NCI-H2081 treated with DMSO at 0.1 percent for 48 hours (cell line): ENCODE measurements at places on chromosomes 6 and 20.
A peak's percentile ranks its signal among the peaks of the same experiment; 100 is the strongest.

DNA sequence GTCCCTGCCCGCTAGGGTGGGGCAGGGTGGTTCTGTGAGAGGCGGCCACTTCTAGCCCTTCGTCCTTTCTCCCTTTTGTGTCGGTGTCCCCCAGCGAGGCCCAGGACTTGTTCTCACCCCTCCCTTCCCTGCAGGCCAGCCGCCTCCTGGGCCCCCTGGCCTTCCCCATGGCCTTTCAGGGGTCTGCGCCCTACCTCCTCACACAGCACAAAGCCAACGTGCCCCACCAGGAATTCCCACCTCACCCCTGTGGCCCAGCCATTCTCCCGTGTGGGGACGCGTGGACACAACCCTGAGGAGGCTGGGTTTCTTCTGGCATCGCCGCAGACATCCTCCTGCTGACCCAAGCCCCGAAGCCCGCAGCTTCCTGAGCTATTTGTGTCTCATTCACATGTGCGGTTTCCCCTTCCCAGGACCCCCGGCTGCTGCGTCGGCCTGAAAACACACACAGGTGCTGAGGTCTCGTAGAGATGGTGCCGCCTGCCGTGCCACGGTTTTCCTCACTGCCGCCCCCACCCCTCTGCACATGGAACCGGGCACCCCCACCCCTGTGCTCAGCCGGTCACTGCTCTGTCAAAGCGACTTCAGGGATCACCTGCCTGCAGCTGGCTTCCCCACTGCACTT lies 375.8 kb downstream of the CDH4 start:
- no peak for DNase-seq

DNA sequence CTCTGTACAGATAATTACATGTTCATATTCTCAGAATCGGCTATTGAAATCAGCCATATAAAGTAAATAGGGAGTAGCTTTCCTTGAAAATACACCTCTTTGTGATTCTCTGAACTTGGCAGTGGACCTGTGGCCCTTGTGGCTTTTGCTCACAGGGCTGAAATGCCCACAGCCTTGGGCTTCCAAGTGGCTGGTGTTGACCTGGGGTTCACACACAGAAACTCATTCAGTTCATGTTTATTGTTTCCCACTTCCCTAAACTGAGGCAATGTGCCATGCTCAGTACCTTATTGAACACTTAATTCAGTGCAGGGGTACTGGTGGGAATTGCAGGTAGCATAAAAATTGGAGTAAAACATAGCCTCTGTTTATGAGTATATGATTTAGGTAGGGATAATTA lies 19.1 kb upstream of the TULP4 start:
- DNase-seq: no peak

DNA sequence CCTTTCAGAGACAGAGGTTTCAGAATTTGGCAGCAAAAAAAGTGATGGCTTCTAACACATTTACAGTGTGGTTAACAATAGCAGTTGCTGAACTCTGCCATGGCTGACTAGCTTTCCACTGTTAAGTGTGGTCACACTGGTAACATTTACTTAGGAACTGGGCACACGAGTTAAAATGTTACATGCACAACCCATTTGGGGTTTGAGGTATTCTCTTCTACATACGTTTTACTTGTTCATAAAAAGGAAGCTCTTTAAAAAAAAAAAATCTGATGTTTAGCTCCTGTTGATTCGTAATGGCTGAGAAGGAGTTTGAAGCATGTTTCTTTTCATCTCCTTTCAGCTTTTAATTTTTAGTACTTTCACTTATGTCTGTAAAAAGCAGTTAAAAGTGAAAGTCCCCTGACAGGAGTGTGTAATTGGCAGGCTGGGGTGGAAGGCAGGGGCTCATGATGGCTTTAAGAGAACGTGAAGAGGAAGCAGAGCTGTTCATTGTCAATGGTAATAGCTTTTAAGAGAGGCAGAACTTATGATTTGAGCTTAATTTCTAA lies 245.9 kb downstream of the FARS2 start:
- no peak for DNase-seq

DNA sequence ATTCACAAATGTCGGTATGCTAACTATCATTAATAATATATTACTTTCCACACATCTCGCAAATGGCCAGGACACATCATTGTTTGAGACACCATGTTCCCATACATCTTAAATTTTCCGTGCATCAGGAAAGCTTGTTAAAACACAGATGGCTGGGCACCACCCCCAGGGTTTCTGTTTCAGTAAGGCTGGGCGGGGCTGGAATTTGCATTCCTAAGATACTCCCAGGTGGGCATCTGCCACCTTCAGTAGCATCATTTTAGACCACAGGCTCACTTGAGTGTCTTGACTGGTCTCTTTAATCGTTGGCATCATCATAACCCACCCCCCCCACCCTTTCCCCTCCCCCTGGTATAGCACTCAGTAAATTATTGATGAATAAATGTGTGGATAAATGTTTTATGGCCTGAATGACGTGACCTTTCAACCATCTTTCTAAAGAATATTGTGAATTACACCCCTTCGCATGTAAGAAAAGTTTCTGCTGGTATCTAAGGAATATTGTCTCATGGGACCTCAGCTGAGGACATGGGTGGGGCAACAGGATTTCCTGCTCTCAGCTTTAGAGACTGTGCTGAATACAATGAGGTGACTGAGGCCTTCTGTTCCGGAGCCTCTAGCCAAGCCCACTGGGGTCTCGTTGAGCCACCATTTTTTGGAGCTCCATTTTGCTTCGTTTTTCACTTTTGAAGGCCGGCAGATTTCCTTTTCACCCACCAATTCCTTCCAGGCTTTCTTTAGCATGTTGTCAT lies 124.1 kb upstream of the NEDD9 start:
- no peak for DNase-seq

- DNase-seq: no peak
Measured at GRCh38 chr6:43268782-43269272, 25.5 kb downstream of the TTBK1 start.

GRCh38 chr6:111747829-111748228 lies 125.4 kb downstream of the FYN start:
- DNase-seq: no peak

- no peak for DNase-seq
Measured at GRCh38 chr6:131129689-131130553, 5.3 kb upstream of the AKAP7 start.

- peak; percentile 13 for DNase-seq
Measured at GRCh38 chr6:170265655-170266054, 25.2 kb downstream of the DLL1 start.

GRCh38 chr6:155142168-155143028 lies 121.4 kb upstream of the CLDN20 start:
- DNase-seq: no peak

DNA sequence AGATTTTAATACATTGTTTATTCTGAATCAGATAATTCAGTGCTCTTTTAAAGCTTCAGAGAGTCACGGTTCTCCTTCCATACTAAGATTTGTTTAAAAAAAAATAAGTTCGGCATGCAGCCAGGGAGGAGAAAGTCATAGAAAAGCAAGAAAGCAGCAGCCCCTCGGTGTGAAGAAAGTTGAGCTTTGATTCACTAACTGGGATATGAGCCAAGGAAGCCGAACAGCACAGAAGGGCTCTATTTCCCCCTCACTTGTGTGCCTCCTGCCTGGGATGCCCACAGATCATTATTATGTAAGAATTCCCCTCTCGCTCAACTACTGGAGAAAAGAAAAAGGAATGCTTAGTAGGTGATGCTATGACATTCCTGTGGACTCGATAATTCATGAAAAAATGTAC lies 69.3 kb upstream of the SYNJ2 start:
- DNase-seq: no peak

DNA sequence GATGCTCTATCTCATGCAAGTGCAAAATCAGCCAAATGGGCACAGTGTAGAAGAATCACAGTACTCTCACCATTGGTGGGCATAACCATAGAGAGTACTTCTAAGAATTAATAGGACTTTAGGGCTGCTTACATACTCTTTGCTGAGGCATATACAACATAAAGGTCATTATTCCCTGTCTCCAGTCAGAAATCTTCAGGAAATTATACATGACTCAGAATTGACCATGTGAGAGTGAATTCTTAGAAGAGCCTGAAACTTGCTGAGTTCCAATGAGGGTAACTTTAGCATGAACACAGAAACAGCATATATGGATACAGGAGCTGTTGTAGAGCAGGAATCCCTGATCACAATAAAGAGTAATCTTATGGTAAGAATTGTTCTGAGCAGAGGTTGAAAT lies 498.7 kb downstream of the TENT5A start:
- DNase-seq: no peak

- DNase-seq: no peak
Measured at GRCh38 chr6:2030682-2031244, 214.6 kb downstream of the GMDS start.

DNA sequence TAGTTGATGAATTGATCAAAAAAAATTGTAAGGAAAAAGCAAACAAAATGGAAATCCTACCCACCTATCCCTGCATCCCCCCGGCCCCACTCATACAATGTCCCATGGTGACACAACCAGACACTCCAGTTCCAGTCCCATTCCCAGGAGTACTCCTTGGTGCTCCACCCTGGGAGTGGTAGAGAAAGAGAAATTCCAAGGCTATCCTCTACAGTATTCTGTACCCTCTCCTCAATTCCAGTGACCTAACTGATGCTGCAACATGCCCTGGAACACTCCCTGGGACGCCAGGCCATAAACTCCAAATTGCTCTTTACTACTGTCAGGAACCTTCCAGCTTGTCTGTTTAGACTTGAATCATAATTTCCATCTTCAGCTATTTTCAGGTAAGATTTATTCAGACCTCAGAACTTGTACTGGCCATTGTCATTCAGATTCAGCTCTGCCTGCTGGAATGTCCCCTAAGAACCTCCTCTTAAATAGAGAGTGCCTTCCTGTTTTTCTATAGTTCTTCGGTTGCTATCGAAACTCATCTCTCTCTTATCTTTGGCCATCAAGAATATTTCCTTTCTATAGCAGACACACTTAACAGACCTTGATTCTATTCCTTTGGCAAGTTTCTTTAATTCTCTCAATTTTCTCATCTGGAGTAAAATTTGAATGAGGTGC lies 8.7 kb downstream of the GPX6 start:
- DNase-seq: no peak

DNA sequence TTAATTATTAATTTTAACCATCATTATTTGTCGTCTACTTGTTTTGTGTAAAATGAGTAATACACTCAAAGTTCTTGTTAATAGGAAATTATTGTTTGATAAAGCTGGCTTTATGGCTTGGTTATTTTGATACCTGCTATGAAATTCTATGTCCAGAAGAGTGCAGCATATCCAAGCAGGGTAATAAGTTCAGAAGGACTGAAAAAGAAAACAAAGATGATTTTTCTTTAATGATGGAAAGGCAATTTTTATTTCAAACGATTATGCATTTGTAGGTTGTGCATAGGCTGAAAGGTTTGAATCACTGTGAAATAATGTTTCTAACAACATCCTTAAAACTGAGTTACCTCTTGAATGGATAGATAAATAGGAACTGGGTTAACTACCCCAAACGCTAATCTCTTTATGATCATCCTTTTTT lies 1.4 kb upstream of the MAN1A1 start:
- no peak for DNase-seq

DNA sequence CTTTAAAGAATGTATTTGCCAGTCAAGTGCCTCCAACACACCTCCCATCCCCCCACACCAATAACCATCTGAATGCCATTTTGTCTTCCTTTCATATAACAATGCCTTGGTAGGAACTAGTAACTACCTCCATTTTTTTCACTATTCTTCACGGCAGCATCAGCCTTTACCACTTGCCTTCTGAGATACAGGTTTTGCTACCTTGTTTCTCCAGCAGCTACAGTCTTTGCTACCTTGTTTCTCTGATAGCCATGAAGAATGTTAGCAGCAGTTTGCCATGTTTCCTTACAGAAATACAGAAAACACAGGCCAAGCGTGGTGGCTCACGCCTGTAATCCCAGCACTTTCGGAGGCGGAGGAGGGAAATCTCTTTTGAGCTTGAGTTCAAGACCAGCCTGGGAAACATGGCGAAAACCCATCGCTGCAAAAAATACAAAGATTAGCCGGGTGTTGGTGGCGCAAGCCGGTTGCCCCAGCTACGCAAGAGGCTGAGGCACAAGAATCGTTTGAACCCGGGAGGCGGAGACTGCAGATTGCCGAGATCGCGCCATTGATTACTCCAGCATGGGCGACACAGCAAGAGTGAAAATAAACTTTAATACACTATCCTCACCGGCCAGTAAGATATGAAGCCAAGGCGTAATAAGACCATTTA lies 100.9 kb downstream of the HFE start:
- no peak for DNase-seq

DNA sequence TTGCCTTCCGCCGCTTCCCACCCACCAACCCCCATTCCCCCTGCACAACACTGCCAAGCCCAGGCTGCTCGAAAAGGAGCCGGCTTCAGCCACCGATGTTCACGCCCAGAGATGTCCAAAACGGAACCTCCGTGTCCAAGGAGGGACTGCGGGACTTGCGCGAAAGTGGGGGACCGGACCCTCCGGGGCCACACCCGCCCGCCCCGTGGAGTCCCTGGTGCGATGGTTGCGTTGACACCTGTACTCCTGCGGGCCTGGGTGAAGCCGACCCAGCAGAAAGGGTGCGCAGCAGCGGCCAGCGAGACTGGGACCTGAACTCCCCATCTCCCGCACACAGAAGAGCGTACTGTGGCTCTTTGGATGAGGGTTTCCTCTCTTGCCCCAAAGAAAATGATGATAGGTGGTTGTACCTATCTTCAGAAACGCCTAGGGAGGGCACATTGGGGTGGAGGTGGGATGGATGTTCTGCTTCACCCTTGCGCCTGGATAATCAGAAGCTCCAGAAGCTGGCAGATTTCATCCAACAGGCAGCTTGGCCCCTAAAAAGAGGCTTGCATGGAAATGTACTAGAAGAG lies 1.9 kb upstream of the VGLL2 start:
- DNase-seq: no peak

DNA sequence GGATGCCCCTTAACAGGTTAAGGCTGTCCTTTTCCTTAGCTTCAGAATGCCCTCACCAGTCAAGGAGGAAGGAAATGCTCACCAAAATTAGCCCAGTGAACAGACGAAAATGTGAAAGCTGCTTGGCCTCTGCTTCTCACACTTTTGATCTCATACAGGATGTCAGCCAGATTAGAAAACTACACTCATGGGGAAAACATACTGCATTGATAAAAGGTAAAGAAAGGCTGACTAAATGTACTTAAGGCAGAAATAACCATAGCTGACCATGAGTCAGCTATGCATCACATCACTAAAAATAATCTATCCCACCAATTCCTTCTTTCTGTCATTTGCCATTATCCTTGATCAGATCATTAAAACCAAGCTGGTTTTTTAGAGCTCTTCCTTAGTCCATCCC lies 198.4 kb upstream of the TENT5A start:
- no peak for DNase-seq

DNA sequence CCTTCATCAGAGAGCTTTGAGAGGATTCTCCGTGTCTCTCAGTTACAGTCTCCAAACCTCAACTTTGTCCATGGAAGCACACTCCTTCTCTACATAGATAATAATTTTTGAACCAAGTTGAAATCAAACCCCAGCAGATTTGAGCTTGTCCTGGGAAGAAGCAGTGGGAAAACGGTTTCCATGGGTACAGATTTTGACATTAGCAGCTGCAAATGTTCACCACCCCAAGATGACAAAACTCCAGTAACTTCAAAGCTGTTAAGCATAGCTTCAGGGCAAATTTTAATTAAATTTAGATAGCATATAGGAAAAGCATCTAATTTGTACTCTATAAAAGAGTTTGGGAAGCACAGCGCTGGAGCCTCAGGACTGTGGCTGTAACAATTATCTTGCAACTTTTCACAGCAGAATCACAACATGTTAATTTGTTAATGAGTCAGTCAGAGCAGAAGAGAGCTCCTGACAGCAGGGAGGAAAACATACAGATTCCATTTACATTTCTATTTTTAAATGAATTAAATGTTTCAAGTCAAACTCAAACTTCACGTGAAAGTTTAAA lies 240.7 kb downstream of the BMP7 start:
- no peak for DNase-seq
